ENCODE measurements at places on chromosomes 11 and 22. TPM values are rescaled to one million over a fixed set of nuclear protein-coding genes. Genes with fewer than 3 reads are reported as not detected.
A peak's percentile ranks its signal among the peaks of the same experiment; 100 is the strongest.

Gene DEUP1
- not detected for total RNA-seq

GRCh38 chr11:111736621-111737443 is 29.4 kb downstream of the PPP2R1B start:
- no peak for DNase-seq

- no peak for DNase-seq
These were observed 6.7 kb downstream of the SLC37A2 start for GRCh38 chr11:125069796-125070195.

DNA sequence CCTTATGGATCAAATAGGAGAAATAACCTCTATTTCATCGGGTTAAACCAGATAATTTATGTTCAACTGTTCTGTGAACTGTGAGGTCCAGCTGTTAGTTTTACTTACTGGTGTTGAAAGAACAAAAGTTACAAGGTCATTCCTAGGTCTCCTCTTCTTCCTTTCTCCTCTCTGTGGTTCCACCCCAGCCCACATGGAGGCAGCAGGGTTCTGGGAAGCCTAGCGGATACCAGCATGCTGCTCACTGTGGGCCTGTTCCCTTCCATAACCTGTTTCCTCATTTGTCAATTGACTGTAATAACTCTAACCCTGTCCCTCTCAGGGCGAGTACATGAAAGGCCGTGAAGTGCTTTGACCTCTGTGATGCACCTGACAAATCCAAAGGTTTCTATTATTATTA is 27.8 kb downstream of the RELT start:
- DNase-seq: no peak

Gene TREH
- total RNA-seq: not detected

- no peak for DNase-seq
These were observed 162.2 kb upstream of the NECTIN1 start for GRCh38 chr11:119891055-119891768.

DNA sequence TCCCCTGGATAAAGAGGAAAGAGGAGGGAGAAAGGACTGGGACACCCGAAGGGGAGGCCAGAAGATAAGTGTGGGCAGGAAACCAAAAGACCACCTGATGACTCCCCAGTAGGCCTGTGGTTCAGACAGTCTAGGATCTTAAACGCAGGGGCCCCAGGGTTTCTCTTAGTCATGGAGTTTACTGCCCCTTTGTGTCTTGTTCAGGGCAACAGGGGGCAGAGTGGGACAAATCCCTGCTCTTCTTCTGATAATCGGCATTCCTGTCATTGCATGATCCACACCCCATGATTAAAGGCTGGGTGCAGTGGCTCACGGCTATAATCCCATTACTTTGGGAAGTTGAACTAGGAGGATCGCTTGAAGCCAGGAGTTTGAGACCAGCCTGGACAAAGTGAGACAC is 4.7 kb upstream of the TMPRSS13 start:
- peak; percentile 70 for DNase-seq

Gene MICAL3
- 31.6 TPM for total RNA-seq
